ENCODE measurements at places on chromosomes 12 and 14.

DNA sequence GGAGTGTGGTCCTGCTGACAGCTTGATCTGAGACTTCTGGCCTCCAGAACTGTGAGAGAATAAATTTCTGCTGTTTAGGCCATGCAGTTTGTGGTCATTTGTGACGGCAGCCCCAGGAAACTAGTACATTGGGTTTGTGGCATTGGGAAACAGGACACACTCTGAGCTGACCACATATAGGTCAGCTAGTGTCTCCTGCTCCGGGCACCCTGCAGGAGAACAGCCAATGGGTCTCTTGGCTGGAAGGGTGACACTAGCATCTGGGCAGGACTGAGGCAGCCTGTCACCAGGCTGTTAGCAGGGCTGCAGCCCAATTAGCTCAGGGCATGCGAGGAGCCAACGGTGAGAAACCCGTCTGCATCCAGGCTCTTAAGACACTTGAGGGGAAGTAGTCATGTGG lies 83.2 kb downstream of the PITPNM2 start:
- no peak for DNase-seq

DNA sequence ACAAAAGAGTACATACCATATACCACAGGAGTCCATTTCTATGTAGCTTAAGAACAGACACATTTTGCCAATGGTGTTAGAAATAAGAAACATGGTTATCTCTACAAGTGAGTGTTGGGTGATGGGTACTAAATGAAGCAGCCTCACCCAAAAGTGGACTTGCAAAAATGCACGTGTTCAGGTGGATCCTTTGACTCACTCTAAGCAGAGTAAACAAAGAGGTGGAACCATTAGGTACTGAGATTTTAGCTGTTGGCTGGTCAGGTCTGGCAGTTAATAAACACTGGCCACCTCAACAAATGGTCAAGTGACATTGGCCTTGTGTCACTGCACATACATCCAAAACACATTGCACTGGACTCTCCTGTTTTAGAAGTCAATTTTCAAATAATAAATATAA lies 27.6 kb downstream of the EVL start:
- DNase-seq: no peak

DNA sequence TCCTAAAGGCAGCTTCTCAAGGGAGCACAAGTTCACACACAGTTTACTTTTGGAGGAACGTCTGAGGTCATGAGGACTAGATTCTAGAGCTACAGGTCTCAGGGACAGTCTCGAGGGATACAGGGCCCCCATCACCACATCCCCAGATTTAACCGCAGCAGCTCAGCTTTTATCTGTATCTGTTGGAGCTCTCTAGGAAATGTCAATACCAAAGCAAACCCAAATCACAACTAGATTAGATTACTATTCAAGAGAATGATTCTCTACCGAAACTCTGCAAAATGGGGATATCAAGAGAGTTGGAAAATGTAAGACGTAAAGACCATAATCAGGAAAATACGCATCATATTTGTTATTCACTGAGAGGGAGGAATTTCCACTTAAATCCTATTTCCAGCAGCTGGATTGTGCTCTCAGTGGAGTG lies 4.0 kb upstream of the MYRFL start:
- no peak for DNase-seq

GRCh38 chr12:72075891-72076557 lies 137.4 kb downstream of the TPH2 start:
- peak; percentile 68 for DNase-seq
